ENCODE measurements at places on chromosomes 7 and 10.
A peak's percentile ranks its signal among the peaks of the same experiment; 100 is the strongest.

DNA sequence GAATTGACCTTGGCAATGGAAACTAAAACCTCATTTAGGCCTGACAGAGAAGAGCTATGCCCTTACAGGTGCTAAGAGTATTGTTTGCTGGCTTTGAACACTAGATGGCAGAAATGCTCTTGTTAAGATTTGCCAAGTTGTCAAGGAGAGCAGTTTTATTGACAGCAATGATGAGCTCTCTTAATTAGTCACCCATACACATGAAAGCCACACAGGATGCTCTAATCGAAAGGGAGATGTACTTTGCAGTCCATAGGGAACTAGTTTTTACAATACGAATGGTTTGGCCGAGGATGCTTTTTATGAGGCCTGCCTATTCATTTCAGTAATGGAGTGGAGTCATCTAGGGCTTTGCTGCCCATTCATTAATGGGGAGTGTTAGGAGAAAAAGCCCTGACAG, 45.4 kb upstream of the MBL2 start:
- no peak for DNase-seq

GRCh38 chr7:120070201-120070600, 202.8 kb upstream of the KCND2 start:
- DNase-seq = no peak

- no peak for DNase-seq
These were observed 74.4 kb downstream of the GLCCI1 start for GRCh38 chr7:8042796-8043535.

GRCh38 chr10:131310142-131310541, 1.4 kb downstream of the TCERG1L start:
- DNase-seq = no peak

GRCh38 chr7:30521532-30521931, 16.9 kb upstream of the GGCT start:
- DNase-seq = no peak

GRCh38 chr10:30398788-30399187, 35.2 kb upstream of the MAP3K8 start:
- no peak for DNase-seq

DNA sequence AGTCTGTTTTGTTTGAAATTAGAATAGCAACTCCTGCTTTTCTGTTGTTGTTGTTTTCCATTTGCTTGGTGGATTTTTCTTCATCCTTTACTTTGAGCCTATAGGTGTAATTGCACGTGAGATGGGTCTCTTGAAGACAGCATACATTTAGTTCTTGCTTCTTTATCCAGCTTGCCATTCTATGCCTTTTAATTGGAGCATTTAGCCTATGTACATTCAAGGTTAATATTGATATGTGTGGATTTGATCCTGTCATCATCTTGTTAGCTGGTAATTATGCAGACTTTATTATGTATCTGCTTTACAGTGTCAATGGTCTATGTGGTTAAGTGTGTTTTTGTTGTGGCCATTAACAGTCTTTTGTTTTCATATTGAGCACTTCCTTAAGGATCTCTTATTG, 708.9 kb upstream of the ANKRD30A start:
- no peak for DNase-seq

DNA sequence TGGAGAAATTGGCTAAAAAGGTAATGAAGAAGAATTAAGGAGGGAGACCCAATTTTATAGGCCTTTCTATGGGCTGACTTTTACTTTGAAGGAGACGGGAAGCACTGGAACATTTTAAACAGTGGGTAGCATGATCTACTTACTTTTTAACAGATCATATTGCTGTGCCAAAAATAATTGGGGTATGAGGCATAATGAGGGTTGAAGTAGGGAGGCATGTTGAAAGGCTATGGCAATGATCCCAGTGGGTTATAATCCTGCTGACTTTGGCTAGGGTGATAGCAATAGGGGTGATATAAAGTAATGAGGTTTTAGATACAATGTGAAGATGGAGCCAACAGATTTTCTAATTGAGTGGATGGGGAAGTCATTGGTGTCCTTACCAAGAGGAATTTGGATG, 73.2 kb downstream of the GPR37 start:
- DNase-seq = no peak

DNA sequence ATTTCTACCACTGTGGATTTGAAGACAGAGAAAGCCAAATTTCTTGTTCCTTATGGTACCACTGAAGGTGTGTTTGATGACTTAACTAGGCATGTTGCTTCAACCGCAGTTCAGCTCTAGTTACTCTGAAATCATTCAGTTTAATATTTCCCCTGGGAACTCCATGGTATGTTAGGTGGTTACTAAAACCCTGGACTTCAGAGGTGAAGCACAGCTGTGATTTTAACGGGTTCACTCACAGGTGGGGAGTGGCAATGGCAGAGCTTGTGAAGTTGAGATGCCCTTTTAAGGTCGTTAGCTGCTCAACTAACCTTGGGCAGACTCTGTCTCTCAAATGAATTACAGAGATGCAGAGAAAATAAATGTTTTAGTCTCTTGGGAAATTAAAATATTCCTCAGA, 163.6 kb upstream of the PHYHIPL start:
- no peak for DNase-seq

DNA sequence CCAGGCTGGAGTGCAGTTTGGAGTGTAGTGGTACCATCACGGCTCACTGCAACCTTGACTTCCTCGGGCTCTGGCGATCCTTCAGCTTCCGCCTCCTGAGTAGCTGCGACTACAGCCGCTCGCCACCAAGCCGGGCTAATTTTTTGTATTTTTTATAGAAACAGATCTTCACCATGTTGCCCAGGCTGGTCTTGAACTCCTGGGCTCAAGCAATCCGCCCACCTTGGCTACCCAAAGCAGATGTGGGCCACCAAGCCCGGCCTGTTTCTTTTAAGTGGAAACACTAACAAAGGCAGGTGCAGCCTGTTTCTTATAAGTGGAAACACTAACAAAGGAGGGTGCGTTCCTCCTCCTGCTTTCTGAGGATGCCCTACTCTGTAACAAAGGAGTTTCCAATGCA, 18.2 kb downstream of the PRF1 start:
- DNase-seq = no peak

- DNase-seq = no peak
These were observed 424.8 kb downstream of the MDFIC start for GRCh38 chr7:115346685-115347084.

DNA sequence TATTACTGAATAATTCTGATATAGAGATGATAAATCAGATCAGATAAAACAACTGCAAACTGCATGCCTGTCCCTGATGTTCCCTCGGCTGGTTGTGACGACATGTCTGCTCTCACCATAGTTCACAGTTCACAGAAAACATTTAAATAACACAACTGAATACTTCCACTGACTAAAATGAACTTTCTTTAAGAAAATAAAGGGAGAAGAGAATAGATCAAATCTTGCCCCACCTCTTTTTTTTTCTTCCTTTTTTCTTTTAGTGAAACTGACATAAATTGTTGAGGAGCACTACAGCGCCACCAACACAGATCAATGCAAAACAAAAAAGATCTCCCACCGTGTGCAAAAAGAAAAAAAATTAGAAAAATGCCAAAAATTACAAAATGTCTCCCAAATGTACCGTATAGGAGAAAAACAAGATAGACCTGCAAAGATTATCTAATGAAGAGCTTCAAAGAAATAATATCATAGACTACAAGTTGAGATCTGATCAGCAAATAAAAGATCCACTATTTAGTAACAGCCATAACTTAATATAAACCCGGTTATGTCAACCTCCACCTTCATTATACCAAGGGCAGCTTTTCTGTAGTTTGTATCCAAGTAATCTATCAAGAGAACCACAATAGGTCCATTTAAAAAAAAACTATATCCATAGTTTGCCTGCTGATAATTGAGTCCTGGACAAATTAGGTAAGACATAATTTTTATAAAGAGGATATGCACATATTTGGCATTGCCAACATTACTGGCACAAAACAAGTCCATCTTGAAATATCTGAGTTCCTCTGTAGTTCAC, 30.7 kb upstream of the EPC1 start:
- peak; percentile 35 for DNase-seq

DNA sequence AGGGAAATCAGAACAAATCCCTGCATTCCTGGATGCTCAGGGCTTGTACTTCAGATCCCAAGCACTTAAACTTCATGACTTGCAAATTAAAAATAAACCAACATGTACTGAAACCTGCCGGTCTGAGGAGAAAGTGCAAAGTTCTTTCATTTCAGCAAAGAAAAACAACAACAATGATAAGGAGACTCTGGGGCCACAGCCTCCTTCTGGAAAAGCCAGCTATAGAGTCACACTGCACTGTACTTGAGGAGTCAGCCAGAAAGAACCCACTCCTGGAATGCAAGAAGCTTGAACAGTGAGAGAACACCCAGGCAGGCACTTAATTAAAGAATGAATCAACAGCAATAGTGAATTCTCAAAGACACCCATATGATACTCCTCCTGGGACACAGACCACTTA, 49.7 kb upstream of the TM9SF3 start:
- DNase-seq = no peak

DNA sequence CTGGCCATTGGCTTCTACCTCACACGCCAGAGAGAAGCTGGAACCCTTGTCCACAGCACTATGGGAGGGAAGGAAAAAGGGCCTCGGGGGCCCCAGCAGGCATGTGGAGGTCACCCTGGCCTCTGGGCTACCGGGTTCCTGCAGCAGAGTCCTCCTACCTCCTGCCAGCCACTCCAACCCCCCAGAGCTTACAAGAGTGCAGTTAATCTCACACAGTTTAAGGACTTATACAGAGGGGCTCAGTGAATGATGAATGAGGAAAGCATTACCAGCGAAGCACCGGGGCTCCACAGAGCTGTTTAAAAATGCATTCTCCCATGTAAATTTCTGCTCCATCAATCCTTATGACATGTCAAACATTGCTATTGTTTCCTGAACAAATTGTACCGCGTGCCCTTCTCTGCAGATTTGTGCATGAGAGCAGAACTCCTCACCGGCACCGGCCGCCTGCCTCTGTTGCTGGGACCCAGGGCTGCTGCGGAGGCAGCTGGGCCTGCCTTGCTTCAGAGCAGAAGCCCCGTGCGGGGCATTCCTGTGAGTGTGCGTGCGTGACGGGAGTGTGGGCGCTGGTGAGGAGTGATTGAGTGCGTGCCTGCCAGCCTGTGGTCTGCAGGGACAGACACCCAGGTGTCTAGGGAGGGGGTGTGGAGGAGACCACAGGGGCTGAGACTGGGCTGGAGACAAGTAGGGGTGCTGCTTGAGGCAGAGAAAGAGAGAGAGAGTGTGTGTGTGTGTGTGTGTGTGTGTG, 52.8 kb downstream of the C10orf105 start:
- no peak for DNase-seq

DNA sequence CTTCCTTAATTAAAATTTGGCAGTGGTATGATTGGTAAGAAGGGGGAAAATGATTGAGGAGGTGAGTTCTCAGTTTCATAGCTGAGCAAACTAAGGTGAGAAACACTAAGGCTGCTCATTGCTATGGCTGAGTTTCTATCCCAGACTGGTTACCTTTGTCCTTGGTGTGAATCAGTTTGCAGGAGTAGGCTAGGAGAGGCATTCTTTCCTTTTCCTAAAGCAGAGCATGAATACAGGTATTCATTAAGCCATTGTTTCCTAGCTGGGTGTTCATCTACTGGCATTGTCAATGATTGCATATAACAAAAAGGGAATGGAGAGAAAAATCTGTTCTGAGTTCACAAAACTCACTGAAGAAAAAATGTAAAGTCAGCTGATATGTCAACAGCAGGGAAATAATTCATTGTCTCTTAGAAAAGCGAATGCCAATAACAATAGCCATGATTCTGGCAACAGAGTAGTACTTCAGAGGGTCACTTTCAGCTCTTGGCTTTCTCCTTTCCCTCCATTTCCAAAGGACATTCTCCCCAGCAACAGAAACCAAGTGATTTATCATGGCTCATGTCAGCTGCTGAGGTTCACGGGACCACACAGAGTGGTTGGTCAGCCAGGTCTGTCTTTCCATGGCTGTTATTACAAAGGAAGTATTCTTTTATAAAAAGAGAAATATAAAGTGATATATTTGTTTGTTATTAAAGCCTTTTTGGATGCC, 234.0 kb downstream of the BICC1 start:
- no peak for DNase-seq

GRCh38 chr10:78572565-78572964, 496.2 kb upstream of the ZMIZ1 start:
- no peak for DNase-seq

GRCh38 chr7:150787321-150788281, 12.6 kb downstream of the TMEM176B start:
- DNase-seq = no peak

DNA sequence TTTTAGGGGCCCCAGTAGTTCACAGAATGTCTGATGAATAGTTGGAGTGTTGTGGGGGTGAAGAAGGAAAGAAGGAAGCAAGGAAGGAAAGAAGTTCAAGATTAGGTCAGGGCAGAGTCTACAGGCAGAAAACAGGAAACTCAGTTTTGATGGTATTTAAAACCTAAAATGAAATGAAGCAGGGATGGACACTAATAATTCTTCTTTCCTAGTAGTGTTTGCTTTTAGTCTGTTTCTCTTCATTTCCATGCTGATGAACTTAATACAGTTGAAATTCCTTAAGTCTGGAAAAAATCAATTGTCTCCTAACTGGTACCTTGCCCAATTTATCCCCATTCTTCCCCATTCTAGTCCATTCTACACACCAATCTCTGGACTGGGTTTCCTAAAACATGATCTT, 59.0 kb upstream of the GSAP start:
- no peak for DNase-seq

- DNase-seq = no peak
These were observed 18.5 kb downstream of the SH3PXD2A start for GRCh38 chr10:103836861-103837260.

- no peak for DNase-seq
These were observed 22.9 kb downstream of the CPED1 start for GRCh38 chr7:121011401-121011800.

- no peak for DNase-seq
These were observed 364.2 kb downstream of the SFMBT2 start for GRCh38 chr10:7046615-7047014.

Data from activated CD8-positive, alpha-beta memory T cell treated with anti-CD3 and anti-CD28 coated beads, Interleukin-2, amount 50 U/mL, for 4 hours (primary cell).